ENCODE measurements at places on chromosomes 1 and 21.
A peak's percentile ranks its signal among the peaks of the same experiment; 100 is the strongest.

DNA sequence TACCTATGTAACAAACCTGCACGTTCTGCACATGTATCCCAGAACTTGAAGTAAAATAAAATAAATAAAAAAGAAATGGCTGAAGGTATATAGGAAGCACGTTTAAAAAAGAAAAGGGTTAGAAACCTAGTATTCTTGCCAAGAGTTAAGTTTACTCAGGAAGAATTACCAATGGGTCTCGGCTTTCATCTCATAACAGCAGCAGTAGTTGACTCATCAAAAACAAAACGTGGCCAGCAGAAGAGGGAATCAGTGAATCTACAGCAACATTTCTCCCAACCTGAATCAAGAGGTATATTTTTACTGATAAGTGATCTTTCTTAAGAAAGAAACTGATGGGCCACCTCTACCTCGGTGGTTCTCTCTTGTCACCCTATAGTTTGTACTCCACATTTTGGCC is 340.3 kb downstream of the BRINP2 start:
- no peak for DNase-seq

- no peak for DNase-seq
Measured at GRCh38 chr1:72557446-72558049, 275.2 kb upstream of the NEGR1 start.

DNA sequence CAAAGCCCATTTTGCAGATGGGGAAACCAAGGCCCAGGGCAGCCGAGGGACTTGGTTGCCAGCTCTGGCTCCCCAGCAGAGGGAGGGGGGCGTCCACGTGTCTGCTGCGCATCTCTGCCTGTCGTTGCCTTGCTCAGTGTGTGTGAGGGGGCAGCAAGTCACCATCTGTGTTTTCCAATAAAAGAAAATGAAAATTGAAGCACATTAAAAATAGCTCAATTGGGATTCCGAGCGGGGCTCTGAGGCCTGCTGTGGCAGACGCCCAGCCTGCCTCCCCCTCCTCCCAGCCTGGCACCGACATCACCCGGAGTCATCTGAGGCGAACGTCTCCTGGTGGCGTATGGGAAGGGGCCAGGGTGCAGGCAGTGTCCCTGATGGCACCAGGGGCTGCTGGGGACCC is 51.2 kb downstream of the EPHB2 start:
- DNase-seq: no peak

- no peak for DNase-seq
Measured at GRCh38 chr1:207845109-207845508, 65.8 kb downstream of the CD34 start.

GRCh38 chr1:236768601-236769000 is 26.5 kb upstream of the MTR start:
- no peak for DNase-seq

DNA sequence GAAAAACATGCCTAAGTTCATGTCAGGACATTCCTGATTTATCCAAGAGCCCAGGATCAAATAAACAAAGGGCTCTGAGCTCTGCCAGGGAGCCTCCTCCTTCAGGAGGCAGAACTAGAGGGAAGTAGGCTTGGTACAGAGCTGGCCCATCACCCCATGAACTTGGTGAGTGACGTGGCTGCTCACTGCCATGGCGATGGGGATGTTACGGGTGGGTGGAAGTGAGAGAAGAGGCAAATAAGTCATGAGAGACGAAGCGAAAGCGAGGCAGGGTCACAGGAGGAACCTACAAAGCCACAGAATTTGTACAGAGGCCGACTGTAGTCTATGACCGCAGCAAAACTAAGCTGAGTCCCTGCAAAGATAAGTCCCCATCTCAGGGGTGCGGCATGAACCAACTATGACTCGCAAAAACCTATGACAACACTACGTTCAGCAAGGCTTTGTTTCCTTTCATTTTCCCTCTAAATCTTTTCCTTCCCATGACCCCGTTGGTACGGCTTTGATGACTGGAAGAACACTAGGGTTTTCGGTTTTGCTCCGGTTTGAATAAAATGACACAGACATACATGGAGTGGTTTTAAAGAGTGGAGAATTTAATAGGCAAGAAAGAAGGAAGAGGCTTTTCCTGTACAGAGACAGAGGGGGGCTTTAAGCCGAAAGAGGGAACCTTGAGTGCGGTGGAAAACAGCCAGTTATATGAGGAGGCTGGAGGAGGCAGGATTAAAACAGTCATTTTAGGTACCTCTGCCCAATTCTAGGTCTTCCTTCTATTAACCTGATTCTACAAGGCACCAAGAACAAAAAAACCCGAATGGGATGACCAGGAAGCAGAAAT is 74.1 kb downstream of the CD46 start:
- peak; percentile 73 for DNase-seq

DNA sequence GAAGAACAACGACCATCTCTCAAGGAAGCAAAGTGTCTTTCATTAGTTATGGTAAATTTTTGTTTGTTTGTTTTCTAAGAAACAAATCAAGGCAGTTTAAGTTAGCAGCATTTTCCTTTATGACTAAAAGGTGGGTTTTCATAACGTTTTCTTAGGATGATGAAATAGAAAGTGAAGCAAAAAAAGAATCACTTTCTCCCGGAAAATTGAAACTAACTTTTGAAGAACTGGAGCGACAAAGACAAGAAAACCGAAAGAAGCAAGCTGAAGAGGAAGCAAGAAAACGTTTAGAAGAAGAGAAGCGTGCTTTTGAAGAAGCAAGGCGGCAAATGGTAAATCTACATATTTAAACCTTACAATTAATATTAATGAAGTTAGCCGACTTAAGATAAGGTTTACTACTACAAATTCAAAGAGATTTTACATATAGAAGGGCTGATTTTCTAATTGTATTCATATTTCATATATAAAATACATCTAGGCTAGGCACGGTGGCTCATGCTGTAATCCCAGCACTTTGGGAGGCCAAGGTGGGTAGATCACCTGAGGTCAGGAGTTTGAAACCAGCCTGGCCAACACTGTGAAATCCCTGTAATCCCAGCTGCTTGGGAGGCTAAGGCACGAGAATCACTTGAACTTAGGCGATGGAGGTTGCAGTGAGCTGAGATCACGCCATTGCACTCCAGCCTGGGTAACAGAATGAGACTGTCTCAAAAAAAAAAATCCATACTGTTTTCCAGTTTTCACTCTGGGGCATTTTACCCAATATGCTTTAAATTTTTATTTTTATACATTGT is 38.3 kb downstream of the NEXN start:
- no peak for DNase-seq

DNA sequence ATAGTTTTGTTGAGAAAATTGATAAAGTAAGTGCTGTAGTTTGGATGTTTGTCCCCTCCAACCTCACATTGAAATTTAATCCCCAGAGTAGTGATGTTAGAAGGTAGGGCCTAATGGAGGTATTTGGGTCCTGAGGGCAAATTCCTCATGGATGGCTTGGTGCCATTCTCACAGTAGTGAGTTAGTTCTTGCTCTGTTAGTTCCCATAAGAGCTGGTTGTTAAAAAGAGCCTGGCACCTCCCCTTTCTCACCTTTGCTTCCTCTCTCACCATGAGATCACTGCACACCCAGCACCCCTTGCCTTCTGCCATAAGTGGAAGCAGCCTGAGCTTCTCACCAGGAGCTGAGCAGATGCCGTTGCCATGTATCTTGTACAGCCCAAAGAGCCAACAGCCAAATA is 354.8 kb upstream of the NFIA start:
- DNase-seq: no peak

DNA sequence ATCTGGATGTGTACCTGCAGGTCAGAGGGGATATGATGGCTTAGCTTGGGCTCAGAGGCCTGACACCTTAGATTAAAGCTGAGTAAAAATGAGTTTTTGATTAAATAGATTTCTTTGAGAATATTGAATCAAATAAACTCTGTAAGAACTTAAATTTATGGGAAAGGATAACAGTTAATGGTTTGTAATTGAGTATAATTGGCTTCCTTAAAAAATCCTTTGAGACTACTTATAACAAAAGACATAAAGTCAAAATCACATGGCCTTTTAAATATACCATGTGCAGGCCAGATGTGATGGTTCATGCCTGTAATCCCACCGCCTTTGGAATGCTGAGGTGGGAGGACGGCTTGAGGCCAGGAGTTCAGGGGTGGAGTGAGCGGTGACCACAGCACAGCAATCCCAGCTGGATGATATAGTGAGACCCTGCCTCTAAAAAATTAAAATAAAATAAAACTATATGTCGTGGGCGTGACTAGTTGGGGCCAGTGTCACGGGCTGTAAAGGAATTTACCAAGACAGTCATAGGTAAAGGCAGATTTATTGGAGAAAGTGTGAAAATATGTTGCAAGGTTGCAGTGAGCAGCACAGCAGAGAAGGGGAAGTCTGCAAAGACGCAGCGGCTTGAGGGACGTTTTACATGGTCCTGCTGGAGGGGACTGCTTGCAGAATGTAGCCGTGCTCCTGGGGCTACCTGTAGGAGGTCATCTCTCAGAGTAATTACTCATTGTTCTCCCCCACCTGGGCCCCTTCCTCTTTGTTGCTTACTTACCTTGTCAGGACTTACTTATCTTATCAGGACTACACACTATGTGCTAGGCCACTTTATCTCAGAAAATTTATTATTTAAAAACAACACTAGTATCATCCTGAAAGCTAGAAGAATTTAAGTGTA is 122.3 kb downstream of the ZMYM4 start:
- no peak for DNase-seq

DNA sequence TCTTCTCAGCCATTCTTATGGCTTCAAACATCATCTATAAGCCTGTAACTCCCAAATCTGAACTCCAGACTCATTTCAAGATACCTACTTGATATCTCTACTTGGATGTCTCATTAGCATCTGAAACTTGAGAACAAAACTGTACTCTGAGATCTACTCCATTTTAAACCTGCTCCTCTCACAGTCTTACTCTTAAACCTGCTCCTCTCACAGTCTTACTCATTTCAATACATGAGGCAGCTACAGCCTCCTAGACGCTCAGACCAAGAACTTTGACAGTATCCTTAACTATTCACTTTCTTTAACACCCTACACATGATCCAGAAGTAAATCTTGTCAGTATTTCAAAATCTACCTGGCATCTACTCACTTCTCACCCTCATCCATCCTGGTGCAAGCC is 54.3 kb downstream of the NBPF6 start:
- DNase-seq: no peak

- DNase-seq: no peak
Measured at GRCh38 chr1:214850432-214851050, 232.0 kb upstream of the KCNK2 start.

DNA sequence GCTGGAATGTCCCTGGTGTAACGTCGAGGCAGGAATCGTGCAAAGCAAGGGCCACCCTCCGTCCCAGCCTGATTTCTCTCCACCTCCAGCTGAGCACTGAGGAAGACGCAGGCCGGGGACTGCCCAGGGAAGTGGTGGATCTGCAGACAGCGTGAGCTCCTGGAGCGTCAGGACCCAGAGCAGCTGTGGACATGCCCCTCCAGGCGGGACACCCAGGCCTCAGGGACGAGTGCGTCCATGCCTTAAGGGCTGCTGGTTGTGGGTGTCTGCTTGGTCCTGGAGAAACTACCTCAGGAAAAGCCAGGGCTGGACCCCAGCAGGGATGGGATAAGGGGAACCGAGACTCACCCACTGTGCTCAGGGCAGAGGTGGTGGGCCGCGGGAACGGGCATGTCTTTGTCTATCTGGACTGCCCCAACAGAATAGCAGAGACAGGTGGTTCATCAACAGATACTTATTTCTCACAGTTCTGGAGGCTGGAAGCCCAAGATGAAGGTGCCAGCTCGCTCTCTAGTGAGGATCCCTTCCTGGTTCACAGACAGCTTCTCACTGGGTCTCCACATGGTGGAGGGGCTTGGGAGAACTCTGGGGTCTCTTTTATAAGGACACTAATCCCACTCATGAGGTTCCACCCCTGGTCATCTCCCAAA is 5.8 kb upstream of the MMEL1 start:
- DNase-seq: no peak

DNA sequence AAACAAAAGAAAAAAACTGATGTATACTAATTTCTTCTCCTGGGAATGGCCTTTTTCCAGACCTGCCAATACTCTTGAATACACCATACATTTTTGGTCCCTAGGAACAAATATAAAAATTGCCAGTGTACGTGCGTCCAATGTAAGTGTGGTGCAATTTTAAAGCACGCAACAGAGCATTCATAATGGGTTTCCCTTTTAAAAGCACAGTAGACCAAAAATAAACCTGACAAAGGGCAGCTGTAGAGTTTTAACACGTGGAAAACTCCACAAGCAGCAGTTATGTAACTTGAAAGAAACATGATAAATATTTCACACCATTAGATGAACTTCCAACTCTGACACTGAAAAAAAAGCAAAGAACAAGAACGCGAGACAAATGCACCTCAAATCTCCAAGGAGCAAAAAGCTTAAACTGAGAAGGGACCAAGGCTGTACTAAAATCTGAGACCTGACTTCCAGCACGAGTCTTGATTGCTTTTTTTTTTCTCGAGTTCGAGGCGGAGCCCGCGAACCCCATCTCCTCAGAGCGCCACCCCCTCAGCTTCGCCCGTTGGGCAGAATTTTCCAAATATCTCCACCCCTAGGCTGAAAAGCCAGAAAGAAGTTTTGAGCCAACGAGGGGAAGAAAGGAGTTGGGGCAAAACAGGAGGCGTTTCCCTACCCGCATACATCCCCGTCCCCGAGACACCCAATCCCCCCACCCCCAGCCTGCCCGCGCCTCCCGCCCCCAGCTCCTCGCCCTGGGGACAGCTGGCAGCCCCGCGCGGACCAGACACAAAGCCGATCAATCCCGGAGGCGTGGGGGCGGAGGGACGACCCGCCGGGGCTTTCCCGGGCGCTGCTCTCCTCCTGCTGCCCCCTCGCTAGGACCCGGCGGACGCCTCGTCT is at the start of gene JAM2:
Gene JAM2 (plus strand): TSS at position 599 of the 891 bp plus-strand sequence. CDS start 564 bp downstream, outside the sequence.
- DNase-seq: peak; percentile 39

DNA sequence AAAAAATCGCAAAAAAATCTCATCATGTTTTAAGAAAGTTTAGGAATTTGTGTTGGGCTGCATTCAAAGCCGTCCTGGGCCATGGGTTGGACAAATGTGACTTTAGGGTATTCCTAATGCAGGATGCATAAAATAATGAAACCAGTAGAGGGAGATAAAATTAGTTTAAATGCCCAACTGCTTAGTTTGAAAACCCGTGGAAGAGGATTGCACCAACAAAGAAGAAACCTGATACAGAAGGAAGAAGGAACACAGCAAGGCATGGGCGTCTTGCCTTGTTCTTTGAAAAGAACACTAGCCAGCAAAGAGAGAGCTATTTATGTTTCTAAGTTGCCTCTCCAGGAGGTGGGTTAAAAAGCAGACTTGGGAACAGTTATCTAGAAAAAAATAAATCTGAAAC is 37.9 kb downstream of the WDR3 start:
- no peak for DNase-seq
